Activated naive CD4-positive, alpha-beta T cell (primary cell): ENCODE measurements at places on chromosomes 1 and 21.

DNA sequence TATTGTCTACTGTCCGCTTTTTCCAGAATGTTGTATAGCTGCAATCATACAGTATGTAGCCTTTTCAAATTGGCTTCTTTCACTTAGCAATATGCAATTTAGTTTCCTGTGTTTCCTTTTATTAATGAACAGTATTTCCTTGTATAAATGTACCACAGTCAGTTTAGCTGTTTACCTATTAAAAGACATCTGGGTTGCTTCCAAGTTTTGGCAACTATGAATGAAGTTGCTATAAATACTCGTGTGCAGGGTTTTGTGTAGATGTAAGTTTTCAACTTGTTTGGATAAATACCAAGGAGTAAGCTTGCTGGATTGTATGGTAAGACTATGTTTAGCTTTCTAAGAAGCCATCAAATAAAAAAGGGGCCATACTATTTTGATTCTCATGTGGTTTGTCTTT is 24.4 kb upstream of the KCNJ6 start:
- no peak for DNase-seq

DNA sequence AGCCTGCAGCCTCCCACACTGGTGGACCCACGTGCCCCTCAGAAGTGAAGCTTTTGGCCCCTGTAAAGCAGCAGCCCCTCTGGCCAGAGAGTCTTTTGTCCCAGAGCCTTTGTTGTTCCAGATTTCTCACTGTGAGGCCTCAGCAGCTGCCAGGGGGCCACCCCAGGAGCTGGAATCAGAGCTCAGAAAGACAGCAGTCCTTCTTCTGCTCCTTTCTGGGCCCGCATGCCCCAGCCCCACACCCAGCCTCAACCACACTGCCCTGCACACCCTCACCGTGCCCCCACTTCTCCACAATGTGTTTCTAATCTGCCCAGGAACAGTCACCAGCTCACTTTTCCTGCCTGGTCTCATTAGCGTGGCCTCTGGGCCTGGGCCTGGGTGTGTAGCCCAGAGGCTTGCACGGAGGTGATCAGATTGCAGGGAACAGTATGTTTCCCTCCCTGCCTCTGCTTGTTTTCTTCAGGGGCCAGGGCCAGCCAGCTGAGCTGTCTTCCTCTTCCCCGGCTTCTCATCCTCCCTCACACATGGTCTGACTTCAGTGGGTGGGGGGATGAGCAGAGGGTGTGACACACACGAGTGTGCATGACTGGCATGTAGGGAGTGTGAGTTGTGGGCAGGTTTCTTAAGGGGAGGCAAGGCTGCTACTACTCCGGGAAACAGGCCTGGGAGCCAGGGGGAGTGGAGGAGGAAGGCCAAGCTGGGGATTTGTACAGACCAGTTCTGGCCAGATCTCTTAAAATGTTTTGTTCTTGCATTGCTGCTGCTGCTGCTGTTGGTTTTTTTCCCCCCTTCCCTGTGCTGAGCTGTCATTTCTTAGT is 82.5 kb upstream of the ZNF648 start:
- no peak for DNase-seq

- DNase-seq: no peak
Measured at GRCh38 chr1:206918076-206918475, 3.7 kb downstream of the FCMR start.

- DNase-seq: no peak
Measured at GRCh38 chr1:67371681-67372080, 58.5 kb downstream of the SERBP1 start.

- DNase-seq: no peak
Measured at GRCh38 chr1:54378157-54378873, 27.9 kb downstream of the SSBP3 start.

DNA sequence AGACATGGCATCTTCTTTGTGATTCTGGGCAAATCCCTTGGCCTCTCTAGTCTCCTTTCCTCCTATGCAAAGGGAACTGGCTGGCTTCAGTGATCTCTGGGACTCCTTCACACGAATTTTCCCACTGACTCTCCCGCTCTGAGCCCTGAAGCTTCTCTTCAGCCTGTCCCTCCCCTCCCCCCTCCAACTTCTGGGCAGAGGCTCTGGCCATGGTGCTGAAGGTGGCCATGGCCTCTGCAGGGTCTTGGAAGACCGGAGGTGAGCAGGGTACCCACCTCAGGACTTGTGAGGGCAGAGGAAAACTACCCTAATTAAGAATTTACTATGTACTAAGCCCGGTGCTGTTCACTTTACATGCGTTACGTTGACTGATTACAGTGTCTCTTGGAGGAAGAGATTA is 29.4 kb upstream of the POU3F1 start:
- DNase-seq: no peak

DNA sequence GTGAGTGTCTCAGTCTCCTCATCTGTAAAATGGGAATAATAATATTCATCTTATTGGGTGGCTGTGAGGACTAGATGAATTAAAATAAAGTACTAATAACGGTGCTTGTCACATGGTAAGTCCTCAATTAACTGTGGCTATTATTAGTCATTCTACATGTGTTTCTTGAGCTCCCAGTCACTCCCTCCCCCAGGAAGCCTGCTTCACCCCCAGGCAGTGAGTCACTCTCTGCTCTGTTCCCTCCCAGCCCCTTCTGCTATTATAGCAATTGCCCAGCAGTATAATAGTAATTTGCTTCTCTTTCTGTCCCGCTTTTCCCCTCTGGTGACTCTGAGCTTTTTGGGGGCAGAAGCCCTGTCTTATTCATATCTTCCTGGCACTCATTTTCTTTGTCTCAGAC is 102.0 kb downstream of the BEND5 start:
- no peak for DNase-seq

DNA sequence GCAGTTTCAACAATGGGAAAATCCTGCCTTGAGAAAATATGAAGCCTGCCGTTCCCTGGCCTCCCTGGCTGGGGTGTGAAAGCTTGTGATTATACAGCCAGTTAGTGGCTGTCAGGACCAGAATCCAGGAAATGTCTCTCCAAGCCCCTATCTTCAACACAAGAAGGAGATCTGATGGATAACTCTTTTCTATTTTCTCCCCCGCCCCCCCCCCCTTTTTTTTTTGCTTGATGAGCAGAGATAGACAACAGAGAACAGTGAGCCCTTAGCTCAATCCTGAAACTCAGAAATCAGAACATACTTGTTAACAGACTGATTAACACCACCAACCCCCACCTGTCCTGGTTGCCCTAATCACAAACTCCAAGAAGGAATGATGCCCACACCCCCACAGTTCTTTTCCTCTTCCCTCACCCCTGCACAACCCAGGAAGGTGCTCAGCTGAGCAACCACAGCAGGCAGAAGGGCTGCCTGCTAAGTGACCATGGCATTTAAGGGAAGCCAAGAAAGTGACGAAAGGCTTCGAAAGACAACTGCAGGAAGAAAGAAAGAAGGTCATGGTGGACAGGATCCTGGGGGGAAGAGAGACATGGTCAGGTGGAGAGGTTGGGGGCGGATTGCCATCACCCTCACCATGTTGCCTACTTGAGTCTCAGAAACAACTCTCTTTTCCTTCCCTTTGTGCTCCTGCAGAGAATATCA is 12.3 kb upstream of the DENND2D start:
- no peak for DNase-seq

GRCh38 chr1:89660224-89661061 is 27.5 kb downstream of the LRRC8C start:
- no peak for DNase-seq

DNA sequence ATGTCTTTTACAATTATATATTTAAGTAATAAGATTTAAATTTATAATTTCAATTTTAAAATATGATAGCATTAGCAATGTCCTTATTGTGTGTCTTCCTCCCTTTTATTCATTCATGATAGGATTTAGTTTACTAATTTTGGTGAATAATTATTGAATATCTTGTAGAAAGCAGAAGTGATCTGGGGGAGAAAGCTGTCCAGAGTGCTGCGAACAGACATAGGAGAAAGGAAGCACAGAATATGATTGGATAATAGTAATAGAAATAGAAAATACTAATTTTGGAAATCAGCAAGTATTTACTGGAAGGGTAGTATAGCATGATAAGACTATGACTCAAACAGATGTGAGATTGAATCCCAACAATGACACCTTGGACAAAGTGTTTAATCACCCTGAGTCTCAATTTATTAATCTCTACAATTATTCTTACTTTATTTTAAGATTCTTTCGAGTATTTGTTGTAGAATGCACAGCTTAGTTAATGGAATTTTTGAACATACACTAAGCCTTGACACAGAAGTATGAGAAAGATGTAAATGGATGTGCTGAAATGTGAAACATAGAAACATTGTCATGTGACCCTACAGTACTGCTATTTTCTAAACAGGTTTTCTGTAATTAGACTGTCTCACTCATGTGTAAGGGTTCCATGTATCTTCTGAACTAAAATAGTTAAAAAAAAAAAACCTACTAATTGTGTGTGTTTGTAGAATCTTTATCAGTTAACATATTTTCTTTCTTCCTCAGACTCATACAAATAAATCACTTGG is 7.9 kb downstream of the SH3GLB1 start:
- DNase-seq: no peak
